ENCODE measurements at places on chromosomes 5 and 9.
A peak's percentile ranks its signal among the peaks of the same experiment; 100 is the strongest.

GRCh38 chr9:38160613-38161215 lies 91.7 kb upstream of the SHB start:
- peak; percentile 29 for DNase-seq

DNA sequence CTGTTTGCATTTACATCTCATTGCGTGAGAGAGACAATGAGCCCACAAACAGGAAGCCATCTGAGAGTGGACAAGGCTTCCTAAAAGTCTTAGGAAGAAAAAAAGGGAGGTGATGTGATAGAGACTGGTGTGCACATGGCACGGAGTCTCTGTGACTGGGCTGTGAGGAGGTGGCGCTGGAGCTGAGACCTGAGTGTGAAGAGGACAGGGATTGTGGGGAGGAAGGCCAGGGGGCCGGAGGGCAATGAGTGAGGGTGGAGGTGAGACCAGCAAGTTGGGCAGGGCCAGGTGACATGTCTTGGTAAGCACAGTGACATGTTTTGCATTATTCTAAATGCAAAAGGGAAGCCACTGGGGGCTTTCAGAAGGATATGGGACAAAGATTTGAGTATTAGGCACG lies 45.0 kb downstream of the TSPAN17 start:
- no peak for DNase-seq

DNA sequence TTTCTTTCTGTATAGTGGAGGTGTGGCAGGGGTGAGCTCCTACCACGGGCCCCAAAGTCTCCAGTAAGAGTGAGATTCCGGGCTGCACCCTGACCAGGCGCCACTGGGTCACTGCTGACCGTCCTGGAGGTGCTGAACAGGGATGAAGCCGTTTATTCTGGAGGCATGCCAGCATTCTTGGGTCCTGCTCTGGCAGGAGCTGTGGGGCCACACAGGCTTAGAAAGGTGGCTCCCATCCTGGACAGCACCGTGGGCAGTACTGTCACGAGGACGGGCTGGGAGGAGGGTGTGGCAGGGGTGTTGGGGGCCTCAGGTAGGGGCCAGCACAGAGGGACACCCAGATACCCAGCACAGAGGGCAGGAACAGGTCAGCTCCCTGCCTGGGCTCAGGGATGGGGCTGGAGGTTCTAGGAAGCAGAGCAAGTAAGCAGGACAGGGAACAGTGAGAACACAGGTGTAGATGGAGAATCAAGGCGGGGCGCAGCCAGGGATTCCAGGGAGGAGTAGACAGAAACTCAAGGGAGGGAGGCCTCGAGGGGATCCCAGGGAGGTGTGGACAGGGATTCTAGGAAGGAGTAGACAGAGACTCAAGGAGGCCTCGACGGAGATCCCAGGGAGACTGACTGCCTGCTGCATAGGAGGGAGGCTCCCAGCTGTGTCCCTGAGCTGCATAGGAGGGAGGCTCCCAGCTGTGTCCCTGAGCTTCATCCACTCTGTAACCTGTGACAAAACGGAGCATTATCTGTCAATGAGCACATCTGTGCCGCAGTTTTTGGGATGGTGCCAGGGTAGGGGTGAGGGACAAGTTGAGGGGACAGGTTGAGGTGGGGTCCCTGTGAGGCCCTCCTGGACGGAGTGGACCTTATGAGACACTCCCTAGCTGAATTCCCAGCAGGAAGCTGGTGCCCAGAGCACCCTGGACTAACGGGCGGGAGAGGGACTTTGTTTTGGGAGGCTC lies 1.1 kb upstream of the PLEKHG4B start:
- no peak for DNase-seq

GRCh38 chr5:120599576-120599975 lies 135.5 kb downstream of the PRR16 start:
- no peak for DNase-seq

DNA sequence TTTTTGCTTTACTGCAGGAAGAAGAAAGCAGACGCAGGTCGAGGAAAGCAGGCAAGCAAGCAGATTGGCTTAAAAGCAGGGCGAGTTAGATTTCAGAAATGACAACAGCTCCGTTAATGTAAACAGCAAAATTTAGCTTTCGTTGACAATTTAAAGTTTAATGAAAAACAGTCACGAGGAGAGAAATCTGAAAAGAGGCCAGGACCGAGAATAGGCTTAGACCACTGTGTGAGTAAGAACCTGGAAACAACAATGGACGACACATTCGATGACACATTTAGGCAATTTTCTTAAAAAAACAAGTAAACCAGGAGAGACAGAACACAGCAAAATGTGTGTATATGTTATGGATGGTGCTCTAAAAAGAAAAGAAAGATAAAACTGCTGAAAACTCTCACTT lies 155.3 kb downstream of the ISOC1 start:
- DNase-seq, result no peak

DNA sequence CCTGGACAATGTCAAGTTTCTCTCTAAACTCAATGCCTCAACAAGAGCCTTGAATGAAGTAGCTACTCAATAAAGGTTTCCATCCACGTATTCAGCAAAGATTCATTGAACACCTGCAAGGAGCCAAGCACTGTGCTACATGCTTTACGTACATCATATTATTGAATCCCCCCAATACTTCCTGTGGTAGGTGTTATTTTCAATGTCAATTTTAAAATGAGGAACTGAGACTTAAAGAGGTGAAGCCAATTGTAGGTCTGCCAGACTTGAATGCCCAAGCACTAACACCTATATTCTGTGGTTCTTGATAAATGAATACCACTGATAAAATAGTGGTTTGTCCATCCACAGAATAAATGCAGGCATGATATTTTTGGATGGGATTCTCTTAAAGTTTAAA lies 162.3 kb downstream of the DRD1 start:
- DNase-seq, result no peak

- DNase-seq, result no peak
Observed at GRCh38 chr9:11872471-11872870, 820.7 kb upstream of the TYRP1 start.

DNA sequence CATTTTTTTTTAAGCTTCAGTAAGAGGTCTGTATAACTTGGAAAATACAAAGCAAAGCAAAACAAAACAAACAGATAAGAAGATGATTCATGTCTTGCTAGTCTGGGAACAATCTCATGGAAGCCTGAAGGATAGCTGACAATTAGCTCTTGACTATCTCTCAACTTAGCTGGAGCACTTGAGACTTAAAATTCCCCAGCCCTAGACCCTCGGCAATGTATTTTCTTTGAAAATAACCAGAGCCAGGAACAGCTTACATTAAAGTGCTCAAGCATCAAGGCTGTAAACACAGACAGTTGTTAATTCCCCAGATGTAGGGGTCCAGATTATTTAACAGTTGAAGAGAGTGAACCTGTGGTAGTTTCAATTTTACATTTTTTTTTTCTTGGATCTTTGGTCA lies 82.9 kb downstream of the TMEM252 start:
- no peak for DNase-seq

DNA sequence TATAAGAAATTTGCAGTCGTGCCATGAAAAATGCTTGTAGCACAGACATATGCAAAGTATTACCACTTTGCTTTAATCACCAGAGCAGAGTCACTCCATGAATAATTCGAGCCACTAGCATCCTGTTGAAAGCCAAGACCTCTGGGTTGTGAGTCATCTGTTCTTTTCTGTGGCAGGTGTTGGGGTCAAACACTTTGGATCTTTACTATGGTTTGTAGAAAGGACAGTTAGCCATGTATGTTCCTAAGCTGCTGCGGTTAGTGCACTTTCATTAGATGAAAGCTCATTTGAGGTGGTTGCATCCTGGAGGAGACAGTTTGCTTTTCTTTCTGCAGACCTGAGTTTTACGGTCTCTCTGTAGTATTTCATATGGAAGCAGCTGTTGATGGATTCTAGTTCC lies 223.7 kb downstream of the DMRT2 start:
- DNase-seq, result no peak

DNA sequence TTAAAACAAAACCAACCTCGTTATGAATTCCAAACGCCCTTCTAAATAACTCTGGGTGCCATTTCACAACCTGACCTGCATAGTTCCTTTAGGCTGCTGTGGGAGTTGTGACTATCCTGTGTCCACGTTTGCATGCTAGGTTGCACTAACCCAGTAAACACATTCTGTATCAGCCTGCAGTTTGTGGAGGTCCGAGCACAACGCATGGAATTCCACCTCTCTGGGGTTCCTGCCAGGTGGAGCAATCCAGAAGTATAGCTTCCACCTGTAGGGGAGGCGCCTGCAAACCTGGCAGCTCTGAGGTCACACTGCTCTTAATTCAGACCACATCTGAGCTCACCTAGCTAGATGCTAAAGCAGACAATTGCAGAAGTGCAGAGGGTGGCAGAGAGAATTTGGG lies 57.2 kb downstream of the MARCHF3 start:
- DNase-seq, result no peak

DNA sequence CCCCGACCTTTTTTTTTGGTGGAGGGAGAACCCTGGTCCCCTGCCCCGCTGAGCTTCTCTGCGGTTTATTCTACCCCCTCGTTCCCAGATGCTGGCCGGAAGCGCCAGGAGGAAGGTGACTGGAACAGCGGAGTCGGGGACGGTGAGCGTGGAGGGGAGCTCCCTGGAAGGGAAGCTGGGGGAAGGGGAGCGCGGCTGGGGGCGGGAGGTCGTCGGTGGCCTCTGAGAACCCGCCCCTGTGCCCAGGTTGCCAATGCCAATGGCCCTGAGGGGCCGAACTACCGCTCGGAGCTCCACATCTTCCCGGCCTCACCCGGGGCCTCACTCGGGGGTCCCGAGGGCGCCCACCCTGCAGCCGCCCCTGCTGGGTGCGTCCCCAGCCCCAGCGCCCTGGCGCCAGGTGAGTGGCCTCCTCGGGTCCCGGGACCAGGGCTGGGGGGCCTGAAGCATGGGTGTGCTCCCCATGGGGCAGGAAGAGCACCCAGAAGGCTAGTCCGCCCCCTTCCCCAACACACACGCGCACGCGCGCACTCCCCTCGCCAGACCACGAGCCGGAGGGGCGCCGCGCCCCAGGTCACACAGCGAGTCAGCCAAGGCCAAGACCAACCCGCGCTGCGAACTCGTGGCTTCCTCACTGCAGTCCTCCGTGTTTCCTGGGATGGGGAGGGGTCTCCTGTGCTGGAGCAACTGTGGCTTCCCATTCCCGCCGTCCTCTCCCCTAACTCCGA lies 10.6 kb downstream of the MYOZ3 start:
- DNase-seq, result no peak

- DNase-seq, result no peak
Observed at GRCh38 chr9:19934301-19934871, 145.5 kb upstream of the SLC24A2 start.

DNA sequence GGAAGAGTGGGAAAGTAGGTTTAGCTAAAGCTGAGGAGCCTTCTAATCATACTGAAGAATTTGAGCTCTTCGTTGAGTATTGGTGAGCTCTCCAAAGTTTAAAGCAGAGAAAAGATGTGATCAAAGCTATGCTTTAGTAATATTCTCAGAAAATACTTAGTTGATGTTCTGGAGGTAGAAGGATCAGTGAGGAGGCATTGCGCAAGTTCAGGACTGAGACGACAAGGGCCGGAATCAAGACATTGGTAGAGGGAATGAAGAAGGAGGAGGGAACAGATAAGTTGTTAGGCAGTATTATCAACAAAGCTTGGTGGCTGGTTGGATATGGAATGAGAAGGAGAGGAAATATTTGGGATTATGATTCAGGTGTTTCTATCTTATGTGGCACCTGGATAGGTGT lies 7.1 kb downstream of the CAVIN4 start:
- no peak for DNase-seq

- no peak for DNase-seq
Observed at GRCh38 chr5:141994511-141995136, 18.2 kb downstream of the GNPDA1 start.

GRCh38 chr9:75069171-75069570 lies 18.8 kb downstream of the NMRK1 start:
- no peak for DNase-seq

- no peak for DNase-seq
Observed at GRCh38 chr5:84378420-84378819, 6.3 kb downstream of the EDIL3 start.

DNA sequence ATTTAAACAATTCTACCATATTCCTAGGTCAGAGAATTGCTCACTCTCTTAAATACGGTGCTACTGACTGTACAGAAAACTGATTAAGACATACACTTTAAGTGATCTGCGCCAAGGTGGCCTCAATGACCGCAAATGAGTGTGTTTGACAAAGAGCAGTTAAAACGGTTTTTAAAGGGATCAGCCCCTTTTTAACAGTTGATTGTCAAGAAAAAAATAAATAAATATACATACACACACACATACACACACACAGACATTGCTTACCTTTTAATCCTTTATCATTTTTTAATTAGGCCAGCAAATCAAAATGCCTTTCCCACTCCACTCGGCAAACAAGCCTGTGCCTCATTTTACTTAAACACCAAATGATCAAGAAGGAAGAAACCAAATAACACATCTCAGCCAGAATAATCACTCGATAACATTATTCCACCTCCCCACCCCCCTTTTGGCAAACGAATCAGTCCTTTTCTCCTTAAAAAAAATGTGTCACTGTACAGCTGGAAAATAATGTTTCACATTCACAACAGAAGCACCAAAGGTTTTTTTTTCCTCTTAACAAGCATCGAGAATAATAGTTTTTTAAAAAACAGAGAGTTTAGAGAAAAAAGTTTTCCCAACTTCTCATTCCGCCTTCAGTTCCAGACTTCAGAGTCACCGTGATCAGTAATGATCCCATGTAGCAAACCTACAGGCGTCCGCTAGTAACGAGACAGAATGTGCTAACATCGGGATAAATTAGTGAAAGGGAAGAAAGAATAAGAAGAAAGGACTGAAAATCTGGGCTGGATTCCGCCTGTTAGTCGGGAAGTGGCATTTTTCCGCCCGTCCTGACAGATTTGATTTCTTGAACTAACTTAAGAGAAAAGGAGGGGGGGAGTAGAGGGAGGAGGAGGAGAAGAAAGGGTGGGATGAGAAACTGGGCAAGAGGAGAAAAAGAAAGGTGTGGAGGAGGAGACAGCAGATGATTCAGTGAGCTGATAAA lies at the start of gene ZNF608:
ZNF608 (minus strand) TSS at position 712 of the 988 bp plus-strand sequence. CDS start 1,650 bp downstream, outside the sequence.
- peak; percentile 68 for DNase-seq

GRCh38 chr5:33816791-33817190 lies 75.0 kb downstream of the ADAMTS12 start:
- no peak for DNase-seq

GRCh38 chr5:134394932-134395331 lies 16.7 kb downstream of the CDKN2AIPNL start:
- no peak for DNase-seq

- DNase-seq, result no peak
Observed at GRCh38 chr5:114658194-114658593, 296.3 kb downstream of the KCNN2 start.
